ENCODE measurements at places on chromosomes 13 and 19.

DNA sequence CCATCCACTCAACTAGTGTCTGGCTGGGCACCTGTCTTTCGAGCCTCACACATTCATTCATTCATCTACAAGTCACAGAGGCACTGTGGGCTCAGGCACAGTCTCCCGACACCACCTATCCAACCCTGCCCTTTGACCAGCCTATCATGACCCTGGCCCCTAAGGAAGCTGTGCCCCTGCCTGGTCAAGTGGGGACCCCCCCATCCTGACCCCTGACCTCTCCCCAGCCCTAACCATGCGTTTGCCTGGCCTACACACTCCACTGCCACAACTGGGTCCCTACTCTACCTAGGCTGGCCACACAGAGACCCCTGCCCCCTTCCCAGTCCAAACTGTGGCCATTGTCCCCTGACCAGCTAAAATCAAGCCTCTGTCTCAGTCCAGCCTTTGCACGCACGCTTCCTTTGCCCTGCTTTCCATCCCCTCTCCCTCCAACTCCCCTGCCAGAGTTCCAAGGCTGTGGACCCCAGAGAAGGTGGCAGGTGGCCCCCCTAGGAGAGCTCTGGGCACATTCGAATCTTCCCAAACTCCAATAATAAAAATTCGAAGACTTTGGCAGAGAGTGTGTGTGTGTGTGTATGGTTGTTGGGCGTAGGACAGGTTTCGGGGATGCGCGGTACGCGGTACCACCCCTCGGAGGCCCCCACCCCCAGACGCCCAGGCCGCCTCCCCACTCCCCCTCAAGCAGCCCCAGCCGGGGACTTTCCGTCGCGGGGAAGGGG, 404 bp upstream of the IL27RA start:
- DNase-seq: no peak

- no peak for DNase-seq
Observed at GRCh38 chr19:51783372-51783771, 11.6 kb upstream of the FPR3 start.

- DNase-seq: no peak
Observed at GRCh38 chr19:4557971-4558941, 1.2 kb downstream of the SEMA6B start.

- no peak for DNase-seq
Observed at GRCh38 chr13:97696921-97697320, 256.6 kb upstream of the IPO5 start.

GRCh38 chr13:42283574-42283973, 11.6 kb downstream of the AKAP11 start:
- DNase-seq: no peak

DNA sequence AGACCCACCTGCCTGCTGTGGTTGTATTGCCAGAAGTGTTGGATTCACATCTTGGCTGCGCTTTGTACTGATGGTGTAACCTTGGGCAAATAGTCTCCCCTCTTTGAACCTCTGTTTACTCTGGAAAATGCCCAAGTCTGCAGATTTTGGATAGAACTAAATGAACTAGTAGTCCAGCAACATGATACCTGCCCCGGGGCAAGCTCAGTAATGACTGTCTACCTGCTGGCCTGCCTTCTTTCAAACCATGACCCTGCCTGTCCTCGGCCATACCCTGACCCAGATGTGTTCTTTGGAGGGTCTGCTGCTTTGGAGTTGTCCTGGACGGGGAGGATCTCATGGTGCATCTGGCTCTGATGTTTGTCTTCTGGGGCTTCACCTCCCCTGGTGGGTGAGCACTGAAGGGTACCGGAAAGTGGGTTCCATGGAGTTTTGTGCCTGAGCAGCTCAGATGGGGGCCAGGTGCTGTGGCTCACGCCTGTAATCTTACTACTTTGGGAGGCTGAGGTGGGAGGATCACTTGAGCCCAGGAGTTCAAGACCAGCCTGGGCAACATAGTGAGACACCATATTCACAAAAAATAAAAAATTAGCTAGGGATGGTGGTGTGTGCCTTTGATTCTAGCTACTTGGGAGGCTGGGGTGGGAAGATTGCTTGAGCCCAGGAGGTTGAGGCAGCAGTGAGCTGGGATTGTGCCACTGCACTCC, 59.5 kb downstream of the TNFRSF19 start:
- no peak for DNase-seq

DNA sequence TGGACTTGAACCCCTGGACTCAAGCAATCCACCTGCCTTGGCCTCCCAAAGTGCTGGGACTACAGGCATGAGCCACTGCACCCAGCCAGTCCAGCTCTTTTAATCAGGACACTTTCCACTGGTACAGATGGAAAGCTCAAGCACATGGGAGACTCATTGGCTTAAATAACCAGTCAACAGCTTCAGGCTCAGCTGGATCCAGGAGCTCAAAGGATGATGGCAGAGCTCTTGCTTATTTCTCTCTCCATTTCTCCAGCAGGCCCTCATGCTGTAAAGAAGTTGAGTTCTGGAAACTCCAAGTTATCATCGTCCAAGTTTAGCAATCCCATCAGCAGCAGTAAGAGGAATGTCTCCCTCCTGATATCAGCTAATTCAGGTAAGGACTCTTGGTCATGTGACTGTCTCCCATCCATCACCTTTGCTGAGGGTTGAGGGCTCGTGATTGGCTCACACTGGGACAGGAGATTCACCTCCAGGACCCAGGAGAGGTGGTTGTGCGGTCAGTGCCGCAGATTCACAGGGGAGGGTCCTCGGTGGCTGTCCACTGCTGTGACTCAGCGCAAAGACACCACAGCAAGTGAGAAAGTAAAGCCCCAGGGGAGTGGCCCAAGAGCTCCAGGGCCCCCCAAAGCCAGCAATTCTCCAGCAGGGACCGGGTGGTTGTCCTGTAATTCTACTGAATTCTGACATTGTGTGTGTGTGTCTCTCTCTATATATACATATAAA, 5.1 kb downstream of the CCL25 start:
- DNase-seq: no peak

GRCh38 chr13:19573120-19573716, 11.9 kb upstream of the TPTE2 start:
- no peak for DNase-seq

GRCh38 chr13:93411186-93411680, 184.6 kb downstream of the GPC6 start:
- DNase-seq: no peak

DNA sequence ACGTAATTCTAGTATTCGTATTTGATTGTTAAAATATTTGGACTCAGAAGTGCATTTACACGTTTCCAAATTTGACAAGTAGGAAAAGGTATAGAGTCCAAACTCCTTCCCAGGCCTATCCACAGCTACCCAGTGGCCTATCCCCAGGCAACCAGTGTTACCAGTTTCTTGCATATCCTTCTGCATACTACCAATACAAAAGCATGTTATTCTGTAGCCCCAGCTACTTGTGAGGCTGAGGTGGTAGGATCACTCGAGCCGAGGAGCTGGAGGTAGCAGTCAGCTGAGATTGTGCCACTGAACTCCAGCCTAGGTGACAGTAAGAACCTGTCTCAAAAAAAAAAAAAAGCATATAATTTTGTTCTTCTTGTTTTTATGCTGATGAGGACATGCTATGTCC, 67.1 kb downstream of the LRCH1 start:
- no peak for DNase-seq

GRCh38 chr19:19096641-19097627, 33.1 kb downstream of the SLC25A42 start:
- DNase-seq: no peak

- DNase-seq: no peak
Observed at GRCh38 chr13:106306748-106307277, 228.6 kb downstream of the EFNB2 start.

- DNase-seq: no peak
Observed at GRCh38 chr13:45847554-45848224, 3.9 kb downstream of the SIAH3 start.

- DNase-seq: no peak
Observed at GRCh38 chr19:48671446-48671995, 1.3 kb downstream of the NTN5 start.

- DNase-seq: no peak
Observed at GRCh38 chr13:100212904-100213553, 124.1 kb downstream of the PCCA start.

DNA sequence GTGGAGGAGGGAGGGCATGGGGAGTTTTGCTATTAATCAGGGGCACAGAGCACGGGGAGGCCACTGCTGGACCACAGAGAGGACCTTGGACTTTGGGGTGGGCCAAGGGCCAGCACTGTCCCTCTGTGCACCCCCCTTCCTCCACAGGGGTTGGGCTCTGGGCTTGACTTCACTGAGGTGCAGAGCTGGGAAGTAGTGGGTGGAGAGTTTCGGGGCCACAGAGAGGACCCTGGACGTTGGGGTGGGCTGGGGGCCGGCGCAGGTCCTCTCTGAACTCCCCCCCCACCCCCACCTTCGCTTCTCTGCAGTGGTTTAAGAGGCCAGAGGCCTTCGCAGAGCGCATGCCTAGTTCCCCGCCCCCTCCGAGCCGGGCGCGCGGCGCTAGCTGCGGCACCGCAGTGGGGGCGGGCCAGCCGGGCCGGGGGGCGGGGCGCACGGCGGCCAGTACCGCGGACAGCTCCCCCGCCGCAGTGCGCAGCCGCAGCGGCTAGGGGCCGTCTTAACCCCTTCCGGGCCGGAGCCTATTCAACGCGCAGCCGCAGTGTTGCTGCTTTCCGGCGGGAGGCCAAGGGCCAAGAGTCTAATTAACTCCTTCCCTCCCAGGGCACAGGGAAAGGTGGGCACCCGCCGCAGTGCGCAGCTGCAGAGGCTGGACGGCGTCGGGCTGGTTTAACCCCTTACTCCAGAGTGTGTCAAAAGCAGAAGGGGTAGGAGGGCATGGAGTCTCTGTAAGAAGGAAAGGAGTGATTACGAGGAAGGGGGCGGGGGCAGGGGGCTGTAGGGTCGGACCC, 3.7 kb downstream of the KCNC3 start:
- DNase-seq: peak; percentile 79

DNA sequence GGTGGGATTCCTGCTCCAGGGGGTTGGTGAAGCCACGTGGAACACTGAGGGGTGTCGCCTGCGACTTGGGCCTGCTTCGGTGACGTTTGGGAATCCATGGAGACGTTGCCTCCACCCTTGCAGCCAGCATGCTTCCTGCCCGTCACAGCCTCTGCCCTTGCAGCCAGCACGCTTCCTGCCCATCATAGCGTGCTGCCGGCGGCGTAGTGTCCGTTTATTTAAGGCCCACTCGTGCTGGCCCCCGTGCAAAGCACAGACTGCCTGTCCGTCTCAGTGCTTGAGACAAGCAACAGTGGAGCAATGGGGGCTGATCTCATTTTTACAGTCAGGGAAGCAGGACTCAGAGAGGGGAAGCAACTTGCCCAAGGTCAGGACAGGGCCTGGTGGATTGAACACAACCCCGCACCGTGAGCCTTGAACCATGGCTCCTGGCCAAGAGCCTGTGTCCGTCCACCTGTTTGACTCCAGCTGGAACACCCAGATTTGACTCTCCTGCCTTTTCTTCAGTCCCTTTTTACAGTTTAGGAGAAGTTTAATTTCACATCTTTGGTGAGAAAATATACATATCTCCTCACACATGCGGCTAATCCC, 149.6 kb downstream of the TEX29 start:
- no peak for DNase-seq

DNA sequence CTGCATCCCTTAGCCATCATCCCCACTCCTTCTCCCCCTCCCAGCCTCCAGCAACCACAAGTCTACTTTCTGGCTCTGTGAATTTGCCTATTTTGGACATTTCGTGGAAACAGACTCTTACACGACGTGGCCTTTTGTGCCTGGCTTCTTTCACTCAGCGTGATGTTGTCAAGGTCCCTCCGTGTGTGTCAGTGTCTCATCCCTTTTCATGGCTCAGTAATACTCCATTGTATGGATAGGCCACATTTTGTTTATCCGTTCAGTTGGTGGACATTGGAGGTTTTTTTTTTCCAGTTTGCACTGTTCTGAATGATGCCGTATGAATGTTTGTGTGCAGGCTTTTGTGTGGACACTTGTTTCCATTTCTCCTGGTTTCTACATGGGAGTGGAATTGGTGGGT, 38.0 kb downstream of the BICRA start:
- DNase-seq: no peak

DNA sequence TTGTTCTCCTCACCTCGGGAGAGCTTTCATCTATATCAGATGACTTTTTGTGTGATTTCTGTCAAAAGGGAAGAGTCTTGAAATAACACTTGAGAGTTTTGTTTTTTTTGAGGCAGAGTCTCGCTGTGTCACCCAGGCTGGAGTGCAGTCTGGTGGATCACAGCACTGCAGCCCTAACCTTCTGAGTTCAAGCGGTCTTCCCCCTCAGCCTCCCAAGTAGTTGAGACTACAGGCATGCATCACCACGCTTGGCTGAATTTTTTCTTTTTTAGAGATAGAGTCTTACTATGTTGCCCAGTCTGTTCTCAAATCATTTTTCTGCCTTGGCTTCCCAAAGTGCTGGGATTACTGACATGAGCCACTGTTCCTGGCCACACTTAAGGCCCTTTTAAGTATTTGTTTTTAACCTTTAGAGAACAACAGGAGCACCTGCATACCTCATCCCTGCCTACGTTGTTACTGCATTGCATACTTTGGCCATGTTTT, 11.4 kb downstream of the NDFIP2 start:
- no peak for DNase-seq

- DNase-seq: no peak
Observed at GRCh38 chr19:35208121-35208520, 20.4 kb downstream of the FAM187B start.

DNA sequence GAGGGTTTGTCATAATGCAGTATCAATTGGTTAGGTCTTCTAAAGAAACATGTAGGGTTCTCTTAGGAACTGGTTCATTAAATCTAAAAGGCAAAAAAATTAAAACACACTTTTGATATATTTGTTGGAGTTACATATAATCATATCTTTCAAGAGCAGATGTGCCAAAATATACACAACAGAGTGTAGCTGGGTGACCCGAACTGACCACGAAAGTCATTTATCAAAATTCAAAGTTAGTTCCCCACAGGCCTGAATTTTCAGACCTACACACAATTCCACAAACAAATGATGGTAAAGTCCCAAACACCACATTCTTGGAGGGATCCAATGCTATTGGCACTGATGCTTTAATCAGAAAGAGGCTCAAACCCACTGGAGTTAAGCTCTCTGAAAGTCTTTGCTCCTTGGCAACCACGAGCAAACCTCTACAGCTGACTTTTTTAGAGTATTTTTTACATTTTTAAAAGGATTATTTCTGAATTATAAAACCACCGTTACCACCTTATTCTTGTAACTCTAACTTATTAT, 50.9 kb downstream of the IRS2 start:
- DNase-seq: no peak

DNA sequence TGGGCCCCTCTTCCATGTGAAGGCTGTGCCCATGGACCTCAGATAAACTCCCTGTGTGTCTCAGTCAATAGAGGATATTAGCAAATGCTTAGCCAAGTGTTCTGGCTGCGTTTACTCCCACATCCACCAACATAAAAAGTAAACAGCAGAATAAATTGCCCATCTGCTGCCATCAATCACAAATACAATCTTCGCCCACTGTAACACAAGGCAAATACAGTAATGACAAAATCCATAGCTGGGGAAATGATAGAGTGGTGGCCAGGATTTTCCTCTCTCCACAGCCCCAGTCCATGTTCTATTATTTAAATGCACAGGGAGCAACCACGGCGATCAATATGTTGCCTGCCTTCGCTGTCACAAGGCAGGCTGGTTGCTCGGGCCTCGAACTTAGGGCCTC, 376.5 kb downstream of the UQCRFS1 start:
- DNase-seq: no peak

Data from NCI-H1436 treated with DMSO at 0.1 percent for 48 hours (cell line).